ENCODE measurements at places on chromosomes 7 and 10.

DNA sequence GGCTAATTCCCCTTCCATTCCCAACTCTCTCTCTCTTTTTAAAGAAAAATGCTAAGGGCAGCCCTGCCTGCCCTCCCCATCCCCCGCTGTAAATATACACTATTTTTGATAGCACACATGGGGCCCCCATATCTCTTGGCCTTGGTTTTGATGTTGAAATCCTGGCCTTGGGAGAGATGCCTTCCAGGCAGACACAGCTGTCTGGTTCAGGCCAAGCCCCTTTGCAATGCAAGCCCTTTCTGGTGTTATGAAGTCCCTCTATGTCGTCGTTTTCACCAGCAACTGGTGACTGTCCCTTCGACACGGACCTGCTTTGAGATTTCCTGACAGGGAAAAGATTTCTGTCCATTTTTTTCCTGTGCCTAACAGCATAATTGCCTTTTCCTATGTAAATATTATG, 3.0 kb downstream of the ADRA2A start:
- no peak for DNase-seq

DNA sequence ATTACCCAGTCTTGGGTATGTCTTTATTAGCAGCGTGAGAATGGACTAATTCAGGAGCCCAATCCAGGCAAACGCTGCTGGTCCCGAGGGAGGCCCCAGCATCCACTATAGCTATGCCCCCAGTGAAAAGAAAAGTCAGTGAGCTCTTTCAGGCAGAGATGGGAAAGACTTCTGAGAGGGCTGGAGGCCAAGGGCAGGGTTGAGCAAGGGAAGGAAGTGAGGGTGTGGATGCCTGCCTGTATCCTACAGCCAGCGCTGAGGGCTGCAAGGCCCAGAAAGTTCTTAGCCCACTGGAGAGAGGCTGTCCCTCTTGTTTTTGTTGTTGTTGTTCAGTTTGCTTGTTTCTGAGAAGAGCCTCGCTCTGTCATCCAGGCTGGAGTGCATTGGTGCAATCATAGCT, 261.6 kb downstream of the ZEB1 start:
- DNase-seq: no peak

GRCh38 chr10:102651455-102652169, 7.3 kb downstream of the TRIM8 start:
- DNase-seq: no peak

DNA sequence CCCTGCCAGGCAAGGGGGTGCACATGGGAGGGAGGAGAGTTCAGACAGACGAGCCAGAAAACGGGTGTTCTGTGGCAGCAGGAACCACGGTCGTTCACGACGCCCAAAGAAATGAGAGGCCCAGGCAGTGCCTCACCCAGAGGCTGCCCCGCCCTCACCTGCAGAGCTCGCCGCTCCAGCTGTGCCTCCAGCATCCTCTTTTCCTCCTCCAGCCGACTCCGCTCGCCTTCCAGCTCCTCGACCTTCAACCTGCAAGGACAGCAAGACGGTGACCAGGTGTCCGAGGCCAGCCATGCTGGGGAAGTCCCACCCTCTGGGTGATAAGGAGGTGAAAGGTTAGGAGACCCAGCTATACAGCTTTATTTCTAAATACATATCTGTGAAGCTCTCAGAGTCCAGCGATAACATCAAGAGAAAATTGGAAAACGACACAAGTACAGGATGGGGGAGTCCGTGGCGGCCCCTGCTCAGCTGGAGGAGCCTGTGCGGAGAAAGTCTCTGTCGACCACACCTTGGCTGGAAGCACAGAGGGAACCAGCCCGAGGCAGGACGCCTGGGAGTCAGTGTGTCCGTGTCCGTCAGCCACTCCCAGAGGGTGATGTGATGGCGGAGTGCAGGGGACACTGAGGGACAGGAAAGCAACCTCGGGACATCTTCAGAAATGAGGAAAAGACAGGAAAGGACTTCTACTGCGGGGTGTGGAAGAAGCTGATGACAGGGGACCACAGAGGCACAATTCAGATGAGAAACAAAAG, 275.1 kb downstream of the MAD1L1 start:
- no peak for DNase-seq

- no peak for DNase-seq
These were observed 93.8 kb downstream of the PRTFDC1 start for GRCh38 chr10:24858288-24859270.

- no peak for DNase-seq
These were observed 102.8 kb downstream of the ARHGAP22 start for GRCh38 chr10:48501787-48502771.

- peak; percentile 81 for DNase-seq
These were observed 122.3 kb upstream of the LYZL2 start for GRCh38 chr10:30751678-30752331.

- no peak for DNase-seq
These were observed 11.2 kb upstream of the SLC13A1 start for GRCh38 chr7:123210986-123211385.

GRCh38 chr10:27801171-27801785, 55.7 kb upstream of the MKX start:
- DNase-seq: no peak

DNA sequence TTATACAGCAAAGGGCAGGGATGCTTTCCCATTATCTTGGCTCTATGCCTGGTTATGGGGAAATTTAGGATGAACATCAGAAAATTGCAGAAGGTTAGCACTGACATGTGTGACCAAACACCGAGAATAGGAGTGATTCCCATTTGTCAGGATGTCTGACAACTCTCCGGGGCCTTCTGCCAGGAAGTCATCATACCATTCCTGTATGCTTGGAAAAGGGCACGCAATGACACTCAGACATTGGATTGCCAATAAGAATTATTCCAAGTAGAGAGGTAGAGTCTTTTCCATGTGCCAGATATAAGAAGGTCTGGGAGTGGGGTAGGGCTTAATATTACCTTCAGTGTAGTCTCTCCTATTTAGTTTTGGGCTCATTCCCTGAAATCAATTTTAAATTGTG, 82.3 kb downstream of the MTPN start:
- no peak for DNase-seq

DNA sequence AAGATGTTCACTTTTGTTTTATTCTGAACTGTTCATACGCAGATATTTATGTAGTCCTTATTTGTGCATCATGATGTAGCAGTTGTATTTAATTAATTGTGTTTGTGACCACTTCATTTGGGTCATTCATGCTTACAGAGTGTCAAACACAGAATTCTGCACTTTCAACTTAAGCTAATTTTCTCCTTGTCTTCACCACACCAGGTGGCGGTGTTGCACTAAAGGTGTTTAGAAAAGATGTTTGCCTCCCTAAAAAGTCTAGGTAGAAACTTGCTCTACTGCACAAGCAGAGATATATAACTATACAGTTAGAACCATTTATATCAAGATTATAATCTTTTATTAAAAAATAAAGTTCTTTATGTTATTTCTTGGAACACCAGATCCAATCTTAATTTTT, 1.3 kb upstream of the TAS2R38 start:
- DNase-seq: peak; percentile 44

- no peak for DNase-seq
These were observed 190.6 kb downstream of the HERPUD2 start for GRCh38 chr7:35504365-35504764.

DNA sequence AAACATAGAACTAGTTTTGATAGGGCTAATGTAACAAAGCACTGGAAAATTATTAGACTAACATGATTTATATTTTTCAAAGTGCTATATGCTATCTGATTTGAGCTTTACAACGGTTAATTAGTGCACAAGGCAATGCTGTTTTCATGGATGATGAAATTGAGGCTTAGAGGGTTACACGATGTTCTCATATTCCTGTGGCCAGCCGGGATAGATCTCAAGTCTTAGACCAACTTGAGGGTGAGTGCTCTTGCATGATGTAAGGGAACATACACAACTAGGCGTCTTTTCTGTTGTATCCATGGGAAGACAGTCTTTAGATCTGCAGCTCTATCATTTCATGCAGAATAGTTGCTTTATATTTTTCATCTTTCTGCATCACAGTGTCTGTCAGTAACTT, 4.1 kb downstream of the PRPF18 start:
- DNase-seq: no peak

DNA sequence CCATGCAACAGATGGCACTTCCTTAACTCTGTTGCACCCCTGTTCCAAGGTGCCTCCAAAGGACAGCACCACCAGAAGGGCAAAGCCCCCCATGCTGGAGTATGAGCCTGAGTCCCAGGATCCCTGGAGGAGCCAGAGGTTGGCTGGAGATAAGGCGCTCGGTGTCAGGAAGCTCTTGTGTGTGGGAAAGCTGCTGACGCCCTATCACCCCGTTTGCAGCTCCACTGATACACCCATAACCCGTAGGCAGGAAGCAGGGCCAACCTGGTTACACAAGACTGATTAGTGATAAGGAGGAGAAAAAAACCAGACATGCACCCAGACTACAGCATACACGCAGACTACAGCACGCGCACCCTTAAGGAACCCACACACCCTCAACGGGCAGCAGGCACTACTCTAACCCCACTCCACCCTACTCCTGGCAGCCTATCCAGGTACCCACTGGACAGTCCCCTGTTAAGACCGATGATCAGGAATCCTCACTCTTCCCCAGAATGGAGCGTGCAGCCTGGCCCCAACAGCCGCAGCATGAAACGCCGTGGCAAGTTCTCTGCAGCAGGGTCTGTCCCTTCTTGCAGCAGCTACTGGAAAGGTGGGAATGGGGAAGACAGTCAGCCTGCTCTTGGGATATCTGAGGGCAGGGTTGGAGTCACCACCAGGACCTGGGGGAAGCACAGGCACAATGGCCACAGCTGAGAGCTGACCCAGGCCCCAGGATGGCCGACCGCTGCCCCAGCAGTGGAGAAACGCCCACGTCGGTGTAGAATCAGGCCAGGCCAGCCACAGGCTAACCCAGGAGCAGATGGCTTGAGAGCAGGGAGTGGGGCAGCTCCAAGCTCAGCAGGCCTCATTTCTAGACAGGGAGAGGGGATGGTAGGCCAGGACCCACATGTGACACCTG, 38.3 kb upstream of the TUBB8 start:
- DNase-seq: peak; percentile 44

DNA sequence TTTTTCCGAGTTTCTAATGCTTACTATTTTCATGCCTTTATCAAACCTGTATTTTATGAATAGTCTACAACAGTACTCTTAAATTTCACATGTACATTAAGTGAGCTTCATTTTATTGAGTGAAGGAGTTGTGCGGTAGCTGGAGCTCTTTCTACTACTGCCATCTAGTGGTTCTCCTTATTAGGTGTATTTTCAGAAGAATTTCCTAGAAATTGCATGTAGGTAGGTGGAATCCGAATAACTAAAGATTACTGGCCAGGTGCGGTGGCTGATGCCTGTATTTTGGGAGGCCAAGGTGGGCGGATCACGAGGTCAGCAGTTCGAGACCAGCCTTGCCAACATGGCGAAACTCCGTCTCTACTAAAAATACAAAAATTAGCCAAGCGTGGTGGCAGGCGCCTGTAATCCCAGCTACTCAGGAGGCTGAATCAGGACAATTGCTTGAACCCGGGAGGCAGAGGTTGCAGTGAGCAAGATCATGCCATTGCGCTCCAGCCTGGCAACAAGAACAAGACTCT, 38.3 kb downstream of the LRRC72 start:
- peak; percentile 75 for DNase-seq

DNA sequence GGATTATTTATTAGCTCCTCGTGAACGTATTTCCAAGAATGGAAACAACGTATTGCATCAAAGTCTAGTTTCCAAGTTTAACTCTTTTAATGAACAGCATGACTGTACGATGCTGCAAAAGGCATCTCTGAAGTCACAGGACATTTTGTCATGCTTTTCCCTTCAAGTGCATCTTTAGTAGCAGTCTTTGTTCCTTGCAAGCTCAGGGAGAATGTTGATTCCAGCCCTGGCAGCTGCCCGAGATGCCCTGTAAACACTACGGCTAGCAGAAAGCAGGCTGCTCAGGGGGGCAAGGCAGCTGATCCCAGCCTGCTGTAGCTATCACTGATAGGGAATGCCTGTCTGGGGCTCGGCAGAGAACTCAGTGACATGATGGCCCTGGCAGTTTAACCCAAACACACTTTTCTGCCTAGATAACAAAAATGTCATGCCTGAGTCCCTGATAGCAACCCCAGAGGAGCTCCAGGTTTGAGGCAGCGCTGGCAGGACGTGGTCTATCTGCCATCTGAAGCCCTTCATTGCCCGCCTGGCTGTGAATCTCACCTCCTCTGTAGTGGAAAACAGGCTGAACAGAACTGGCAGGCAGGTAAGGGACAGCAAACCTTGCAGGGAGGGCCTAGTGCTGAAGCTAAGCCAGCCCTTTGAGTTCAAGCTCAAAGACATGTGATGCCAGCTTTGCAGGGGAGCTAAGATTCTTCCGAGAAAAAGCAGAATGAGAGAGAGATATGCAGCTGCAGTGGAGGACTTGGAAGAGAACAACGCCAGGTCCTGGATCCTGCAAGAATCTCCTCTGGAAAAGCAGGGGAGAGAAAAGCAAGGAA, 264.6 kb downstream of the SNX10 start:
- no peak for DNase-seq

Data from hepatocyte (in vitro differentiated cells).